ENCODE measurements at places on chromosomes 11 and 22.

DNA sequence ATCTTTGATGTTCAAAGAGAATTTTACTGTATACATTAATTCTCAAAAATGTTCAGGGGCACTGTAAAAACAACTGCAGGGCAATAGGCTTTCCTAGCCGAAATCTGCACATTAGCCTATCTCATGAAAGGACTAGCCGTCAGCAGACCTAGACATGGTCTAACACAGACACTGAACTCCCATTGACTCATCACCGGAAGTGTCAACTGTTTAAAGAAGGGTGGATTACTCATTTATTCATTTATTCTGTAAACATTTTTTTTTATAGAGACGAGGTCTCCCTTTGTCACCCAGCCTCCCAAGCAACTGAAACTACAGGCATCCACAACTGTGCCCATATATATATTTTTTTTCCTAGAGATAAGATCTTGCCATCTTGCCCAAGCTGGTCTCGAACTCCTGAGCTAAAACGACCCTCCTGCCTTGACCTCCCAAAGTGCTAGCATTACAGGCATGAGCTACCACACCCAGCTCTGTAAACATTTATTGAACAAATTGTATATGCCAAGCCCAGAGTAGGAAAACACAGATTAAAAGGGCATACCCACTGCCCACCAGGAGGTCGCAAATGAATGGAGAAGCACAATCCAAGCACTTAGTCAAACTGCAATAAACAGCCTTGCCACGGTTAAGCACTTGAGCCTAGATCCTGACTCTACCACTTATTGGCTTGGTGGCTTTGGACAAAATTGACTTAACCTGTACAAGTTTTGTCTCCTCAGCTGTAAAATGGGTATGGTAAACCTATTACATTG lies 26.6 kb downstream of the RAB30 start:
- peak; percentile 33 for DNase-seq

DNA sequence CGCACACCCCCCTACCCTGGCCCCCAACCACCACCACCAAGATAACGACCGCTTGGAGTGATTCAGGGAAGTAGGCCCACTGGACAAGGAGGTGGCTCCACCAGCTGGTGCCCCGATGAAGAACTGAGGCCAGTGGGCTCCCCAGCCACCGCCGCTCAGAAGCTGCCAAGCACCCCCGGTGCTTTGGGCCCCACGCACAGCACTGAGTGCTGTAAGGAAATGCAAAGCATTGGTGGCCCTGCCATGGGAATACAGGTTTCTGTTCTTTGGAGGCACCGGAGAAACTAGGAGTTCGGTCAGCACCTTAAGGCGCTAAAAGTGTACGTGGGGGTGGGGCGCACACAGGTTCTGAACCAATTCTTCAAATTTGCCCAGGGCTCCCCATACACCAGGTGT lies 664 bp upstream of the PRSS23 start:
- DNase-seq, result no peak

DNA sequence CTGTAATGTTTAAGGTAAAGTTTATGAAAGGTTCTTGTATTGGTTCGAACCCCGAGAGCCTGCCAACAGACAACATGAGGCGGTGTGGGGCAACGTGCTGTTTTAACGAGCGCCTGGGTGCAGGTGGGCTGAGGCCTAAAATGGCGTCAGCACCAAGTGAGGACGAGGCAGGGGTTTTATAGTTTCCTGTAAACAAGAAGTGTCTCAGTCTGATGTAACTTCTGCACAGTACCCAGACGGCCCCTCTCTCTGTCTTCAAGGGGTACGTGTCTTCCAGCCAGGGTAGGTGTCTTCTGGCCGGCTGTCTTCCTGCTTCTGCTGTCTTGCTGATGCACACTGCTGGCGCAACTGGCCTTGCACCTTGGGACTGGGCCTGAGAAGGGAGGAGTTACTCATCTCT lies 2.7 kb downstream of the PPFIBP2 start:
- peak; percentile 35 for DNase-seq

DNA sequence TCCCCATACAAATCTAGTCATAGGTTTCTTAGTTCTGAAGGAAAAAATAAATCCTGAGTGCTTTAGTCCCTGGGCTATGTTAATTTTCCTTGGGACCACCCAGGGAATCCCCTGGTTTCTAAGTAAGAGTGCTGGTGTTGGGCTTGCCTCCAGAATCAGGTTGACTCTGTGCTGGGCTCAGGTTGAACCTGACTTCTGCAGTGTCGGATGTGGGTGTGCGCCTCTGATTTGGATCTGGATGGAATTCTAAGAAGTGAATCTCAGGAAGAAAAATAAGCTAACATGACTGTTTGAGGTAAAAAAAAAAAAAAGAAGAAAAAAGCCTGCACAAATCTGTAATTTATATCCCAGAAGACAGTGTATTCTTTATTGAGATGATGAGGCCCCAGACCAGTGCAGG lies 29.0 kb upstream of the NELL1 start:
- no peak for DNase-seq

GRCh38 chr11:110432713-110433392 lies 3.1 kb downstream of the FDX1 start:
- no peak for DNase-seq

DNA sequence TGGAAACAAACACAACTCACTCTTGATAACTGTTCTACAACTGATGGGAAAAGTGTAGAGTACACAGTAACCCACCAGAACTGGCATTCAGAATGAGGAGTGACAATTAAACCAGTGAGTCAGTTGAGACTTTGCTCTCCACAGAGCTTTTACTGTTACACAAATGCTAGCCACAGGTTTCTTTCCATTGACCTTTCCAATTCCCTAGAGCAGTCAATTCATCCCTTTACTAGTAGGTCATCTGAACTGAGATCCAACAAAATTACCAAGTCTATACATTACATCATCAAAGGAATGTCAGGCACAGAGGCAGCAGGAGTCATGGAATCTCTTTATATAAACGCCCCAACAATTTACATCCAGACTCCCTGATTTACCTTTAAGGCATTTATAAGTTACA lies 65.9 kb downstream of the PHF21A start:
- no peak for DNase-seq

- no peak for DNase-seq
Observed at GRCh38 chr22:33477120-33478111, 419.2 kb upstream of the SYN3 start.

DNA sequence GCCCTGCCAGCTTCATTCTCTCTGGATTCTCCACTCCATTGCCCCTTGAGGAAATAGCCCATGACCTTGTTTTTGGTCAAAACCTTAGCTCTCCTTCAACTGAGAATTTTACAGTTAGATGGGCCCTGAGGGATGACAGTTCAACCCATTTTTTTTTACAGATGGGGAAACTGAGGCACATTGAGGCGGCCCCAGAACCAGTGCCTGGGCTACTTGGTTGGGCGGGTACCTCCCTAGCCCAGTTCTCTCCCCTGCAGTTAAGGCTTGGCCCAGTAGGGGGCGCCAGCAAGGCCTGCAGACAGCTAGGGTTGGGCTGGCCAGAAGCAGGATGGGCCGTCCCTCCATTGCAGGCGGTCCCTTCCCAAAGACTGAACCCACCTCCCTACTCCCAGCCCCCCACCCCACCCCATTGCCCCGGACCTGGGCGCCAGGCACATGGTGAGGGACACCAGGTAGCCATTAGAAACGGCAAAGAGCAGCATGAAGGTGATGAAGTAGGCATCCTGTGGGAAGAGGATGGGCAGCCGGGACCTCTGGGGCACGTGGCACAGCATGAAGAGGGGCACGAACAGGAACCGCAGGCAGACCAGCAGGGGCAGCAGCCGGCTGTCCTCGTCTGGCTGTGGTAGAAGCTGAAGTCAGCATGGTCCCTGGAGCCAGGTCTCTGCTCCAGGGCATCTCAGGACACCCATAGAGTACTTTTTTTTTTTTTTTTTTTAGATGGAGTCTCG lies 7.6 kb downstream of the SLC29A2 start:
- DNase-seq, result peak; percentile 73

DNA sequence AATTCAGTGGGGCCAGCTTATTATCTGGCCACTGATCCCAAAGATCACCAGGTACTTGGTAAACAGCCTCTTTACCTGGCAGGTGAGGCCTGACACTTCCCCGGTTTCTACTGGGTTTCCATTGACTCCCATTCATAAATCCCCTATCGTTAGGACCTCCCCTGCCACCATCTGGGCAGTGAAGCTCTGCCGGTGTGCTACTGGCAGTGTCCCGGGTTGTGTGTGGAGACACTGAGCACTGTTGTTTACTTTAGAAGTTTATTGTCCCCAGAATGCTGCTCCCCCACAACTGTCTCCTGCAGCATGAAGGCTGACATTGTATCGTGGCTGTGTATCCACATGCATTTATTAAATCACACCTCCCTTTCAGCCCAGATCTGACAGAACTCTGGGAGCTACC lies 142.7 kb downstream of the WNT7B start:
- DNase-seq, result no peak

DNA sequence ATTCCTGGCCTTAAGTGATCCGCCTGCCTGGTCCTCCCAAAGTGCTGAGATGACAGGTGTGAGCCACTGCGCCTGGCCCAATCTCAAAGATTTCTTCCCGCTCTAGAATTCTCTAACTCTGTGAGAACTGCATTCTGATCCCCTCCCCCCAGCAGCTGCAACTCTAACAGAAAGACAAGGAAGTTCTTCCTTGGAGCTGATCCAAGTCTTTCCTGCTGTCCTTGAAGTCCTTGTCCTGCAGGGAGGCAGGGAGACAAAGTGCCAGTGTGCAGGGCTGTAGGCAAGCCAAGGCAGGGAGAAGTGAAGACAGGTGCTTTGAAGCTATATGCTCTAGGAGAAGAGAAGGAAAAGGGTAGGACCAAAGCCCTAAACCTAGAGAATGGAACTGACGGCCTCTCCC lies 9.5 kb upstream of the GGA1 start:
- DNase-seq, result no peak

DNA sequence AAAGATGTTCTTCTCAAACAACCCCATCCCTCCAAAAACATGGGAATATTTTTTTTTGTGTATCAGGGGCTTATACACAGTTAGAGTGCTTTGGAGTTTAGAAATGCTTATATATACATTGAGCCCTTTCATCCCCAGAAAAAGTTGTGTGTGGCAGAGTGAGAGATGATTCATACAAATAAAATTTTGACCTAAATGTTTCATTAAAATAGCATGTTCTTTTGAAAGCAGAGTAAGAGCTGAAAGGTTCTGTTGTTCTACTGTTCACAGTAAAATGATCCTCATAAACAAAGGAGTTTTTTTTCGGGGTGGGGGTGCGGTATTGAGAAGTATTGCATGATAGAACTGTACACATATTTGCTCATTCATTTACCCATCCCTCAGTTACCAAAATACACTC lies 512.4 kb downstream of the DLG2 start:
- DNase-seq, result no peak

DNA sequence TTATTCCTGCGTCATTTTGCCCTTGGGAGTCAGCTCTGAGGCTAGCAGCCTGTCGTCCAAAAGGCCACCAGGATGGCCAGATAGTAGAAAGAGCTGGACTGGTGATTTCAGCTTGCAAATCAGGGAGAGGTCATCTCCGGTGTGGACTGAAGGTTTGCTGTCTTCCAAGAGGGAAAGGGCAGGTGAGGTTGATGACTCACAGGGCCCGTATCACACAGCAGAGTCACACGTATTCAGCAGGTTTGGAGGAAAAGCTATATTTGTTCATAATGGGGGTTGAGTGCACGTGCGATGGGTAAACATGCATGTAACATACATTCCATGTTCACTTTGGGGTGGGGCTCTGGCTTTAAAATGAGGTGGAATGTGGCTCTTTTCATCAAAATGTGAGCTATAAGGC lies 25.6 kb downstream of the MRPL21 start:
- DNase-seq, result no peak

GRCh38 chr11:3880724-3881123 lies 25.3 kb downstream of the STIM1 start:
- no peak for DNase-seq

- DNase-seq, result peak; percentile 29
Observed at GRCh38 chr22:40578171-40578570, 58.3 kb downstream of the MRTFA start.

DNA sequence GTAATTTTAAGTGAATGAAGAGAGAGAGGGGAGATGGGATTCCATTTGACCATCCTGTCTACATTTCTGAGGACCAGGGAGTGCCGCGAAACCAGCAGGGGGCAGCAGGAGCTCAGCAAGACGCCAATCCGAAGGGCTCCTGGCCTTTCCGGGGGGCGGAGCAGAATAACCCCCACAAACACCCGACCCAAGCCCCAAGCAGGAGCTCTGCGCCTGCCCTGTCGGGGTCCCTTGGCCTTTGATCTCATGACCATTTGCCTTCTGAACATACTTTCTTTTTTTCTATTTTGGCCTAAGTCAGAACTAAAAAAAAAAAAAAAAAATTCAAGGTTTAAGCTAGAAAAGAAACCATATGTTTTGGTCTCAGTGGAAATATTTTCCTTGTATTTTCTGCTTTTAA lies 21.9 kb upstream of the SCN2B start:
- peak; percentile 90 for DNase-seq

DNA sequence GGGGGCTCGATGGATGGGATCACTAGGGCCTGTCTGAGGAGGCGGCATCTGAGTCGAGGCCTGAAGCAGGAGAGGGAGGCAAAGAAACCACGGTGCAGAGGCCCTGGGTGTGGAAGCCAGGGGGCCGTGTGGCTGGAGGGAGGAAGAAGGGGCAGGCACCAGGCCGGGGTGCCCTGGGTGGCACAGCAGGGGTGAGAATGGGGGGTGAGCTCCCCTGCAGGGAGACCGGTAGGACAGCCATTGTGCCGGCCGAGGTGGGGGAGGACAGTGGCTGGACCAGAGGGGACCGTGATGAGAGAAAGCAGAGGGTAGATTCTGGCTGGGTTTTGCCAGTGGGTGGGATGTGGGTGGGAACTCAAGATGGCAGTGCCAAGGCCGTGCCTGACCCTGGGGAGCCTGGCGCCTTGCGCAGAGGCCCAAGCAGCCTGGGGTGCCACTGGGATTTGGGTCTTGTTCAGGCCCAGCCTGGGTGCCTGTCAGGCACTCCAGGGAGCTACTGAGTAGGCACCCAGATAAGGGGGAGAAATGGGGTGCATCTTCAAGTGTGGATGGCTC lies 18.7 kb downstream of the PHLDA2 start:
- no peak for DNase-seq

GRCh38 chr11:38005597-38005996 lies 1407.6 kb upstream of the RAG2 start:
- no peak for DNase-seq

- no peak for DNase-seq
Observed at GRCh38 chr11:88553204-88553603, 215.7 kb upstream of the CTSC start.

- no peak for DNase-seq
Observed at GRCh38 chr11:117601006-117601708, 195.9 kb downstream of the DSCAML1 start.

GRCh38 chr22:20965104-20965887 lies 1.8 kb upstream of the AIFM3 start:
- DNase-seq, result peak; percentile 44

- DNase-seq, result no peak
Observed at GRCh38 chr11:44488165-44488965, 77.1 kb upstream of the CD82 start.

Data from CD4-positive, alpha-beta T cell treated with Interleukin-6 for 4 hours (primary cell).